GM12865 (cell line): ENCODE measurements at places on chromosomes 16 and 17.
A peak's percentile ranks its signal among the peaks of the same experiment; 100 is the strongest.

- DNase-seq: no peak
Measured at GRCh38 chr17:27157898-27158297, 136.0 kb upstream of the WSB1 start.

GRCh38 chr17:46162866-46163265 is 30.4 kb downstream of the KANSL1 start:
- DNase-seq: no peak

- peak; percentile 52 for DNase-seq
Measured at GRCh38 chr17:77127735-77128361, 12.9 kb upstream of the SEC14L1 start.

- peak; percentile 87 for DNase-seq
Measured at GRCh38 chr17:17712268-17712924, 31.1 kb downstream of the RAI1 start.

DNA sequence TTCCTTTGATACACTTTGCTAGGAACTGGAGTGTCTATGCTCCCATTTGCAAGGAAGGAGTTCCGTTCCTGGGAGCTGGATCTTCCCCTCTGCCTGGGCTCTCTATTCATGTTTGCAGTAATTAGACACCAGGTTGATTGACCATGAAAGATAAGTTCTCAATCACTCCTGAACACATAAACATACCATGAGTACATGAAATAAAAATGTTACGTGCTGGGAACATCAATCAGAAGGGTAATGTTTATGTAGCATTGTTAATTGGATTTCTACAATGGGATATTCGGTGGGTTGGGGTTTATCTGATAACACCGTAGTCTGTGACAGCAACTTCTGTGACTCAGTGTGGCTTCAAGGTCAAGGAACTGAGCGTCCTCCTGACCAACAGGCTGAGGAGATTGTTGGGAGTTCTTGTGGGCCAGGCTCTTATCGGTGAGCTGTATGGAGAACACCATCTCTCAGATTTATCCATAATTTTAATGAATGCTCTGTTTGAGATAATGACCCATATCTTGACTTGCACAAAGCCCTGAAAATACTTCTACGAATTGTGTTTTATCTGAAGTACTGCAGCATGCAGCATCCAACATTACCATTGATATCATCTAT is 136.4 kb downstream of the NPIPB5 start:
- DNase-seq: no peak

DNA sequence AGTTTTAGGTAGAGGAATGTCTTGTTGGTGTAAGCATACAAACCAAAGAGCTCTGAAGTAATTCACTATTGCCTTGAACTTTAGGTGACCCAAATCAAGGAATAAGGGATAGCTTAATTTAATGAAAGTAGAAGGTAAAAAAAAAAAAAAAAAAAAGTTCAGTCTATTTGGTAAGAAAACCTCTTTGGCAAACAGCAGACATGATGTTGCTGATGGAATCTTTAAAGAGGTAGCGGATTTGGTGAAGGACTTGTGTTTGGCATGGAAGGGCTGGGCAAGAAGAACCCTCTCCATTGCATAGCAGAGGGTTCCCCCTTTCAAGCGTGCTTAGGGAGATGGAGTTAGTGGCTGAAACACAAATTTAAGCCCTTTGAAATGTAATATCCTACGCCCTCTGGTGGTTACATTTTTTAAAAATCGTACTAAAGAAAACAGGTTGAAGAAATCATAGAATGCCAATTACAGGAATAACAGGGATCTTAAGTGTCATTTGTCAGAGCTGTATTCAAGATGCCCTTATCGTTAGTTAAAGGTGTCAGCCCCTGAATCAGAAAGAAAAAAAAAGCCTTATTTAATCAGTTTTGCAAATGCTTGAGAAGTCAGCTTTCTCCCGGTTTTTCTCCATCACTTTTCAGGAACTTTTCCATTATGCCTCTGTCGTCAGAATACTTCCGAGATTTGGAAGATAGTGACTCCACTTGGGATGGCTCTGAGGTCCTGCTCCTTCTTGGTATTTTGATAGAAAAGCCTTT is 383.1 kb downstream of the KCNJ2 start:
- peak; percentile 37 for DNase-seq

DNA sequence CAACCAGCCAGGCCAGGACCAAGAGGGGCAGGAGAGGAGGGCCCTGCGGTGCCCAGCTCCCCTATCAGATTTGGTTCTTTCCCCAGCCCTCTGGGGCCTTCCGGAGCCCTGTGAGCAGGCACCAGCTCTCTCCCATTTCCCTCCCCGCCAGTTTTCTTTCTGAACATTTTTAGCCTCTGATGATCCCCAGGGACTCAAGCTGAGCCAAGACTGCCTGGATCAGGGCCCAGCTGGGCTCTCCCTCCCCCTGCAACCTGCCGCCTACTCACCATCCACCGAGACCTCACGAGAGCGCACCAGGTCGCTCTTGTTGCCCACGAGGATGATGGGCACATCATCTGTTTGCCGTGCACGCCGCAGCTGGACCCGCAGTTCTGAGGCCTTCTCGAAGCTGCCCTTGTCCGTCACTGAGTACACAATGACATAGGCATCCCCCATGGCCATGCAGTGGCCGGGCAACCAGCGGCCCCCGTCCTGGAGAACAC is 2.0 kb downstream of the RRAD start:
- no peak for DNase-seq
